NCI-H1417 treated with DMSO at 0.1 percent for 48 hours (cell line): ENCODE measurements at places on chromosomes 16 and 17.

DNA sequence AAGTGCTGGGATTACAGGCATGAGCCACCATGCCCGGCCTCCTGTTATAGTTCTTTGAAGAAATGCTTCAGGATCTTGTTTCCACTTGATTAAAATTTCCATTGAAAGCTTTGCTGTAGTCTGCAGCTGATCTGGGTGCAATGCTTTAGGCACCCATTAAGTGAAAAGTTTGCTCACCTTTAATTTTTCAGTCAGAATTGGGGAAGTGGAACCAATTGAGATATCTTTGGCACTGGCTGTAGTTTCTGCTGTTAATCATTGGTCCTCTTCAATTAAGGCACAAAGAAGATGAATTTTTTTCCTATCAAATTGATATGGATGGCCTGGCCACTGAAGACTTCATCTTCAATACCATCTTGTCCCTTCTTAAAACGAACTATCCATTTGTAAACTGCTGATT, 336.1 kb upstream of the TBX2 start:
- no peak for DNase-seq

GRCh38 chr17:37137906-37138514, 189.3 kb downstream of the AATF start:
- DNase-seq: no peak

DNA sequence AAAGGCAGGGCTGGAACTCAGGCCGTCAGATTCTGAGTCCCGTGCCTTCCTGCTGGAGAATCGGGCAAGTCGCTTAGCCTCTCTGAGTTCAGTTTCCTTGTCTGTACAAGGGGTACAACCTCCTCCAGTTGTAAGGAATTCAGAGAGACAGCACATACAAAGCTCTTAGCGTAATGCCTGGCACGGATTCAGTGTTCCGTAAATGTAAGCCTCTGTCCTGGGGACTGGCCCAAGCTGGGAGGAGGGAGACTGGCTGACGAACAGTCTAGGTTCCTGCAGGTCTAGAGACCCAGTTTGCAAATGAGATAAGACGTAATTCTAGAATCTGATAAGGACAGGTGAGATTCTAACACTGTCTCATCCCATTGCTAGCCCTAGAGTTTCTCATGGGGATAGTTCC, 9.9 kb downstream of the METTL22 start:
- no peak for DNase-seq

DNA sequence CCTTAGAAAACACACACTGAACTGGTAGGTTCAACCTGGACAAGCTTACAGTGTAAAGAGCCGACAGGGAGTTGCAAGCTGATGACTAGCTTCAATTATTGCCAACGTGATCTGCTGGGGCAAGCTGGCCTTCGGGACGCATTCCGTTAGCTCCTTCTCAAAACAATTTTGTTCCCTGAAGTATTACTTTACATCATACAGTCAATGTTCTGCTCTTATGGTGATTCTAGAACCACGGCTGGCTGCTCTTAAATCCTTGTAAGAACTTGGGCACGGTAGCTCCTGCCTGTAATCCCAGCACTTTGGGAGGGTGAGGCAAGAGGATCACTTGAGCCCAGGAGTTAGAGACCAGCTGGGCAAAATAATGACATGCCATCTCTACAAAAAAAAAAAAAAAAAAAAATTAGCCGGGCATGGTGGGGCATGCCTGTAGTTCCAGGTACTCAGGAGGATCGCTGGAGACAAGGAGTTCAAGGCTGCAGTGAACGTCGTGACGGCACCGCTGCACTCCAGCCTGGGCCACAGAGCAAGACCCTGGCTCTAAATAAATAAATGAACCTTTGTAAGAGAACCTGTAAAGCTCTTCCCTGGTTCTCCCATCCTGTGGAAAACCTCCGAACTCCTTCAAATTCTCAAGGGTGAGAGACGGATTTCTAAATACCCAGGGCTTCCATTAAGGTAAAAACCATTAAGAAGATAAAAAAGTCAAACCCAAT, 2.0 kb downstream of the CDIP1 start:
- no peak for DNase-seq

- DNase-seq: no peak
Observed at GRCh38 chr16:78128913-78129312, 29.5 kb downstream of the WWOX start.

GRCh38 chr17:49557312-49558024, 18.2 kb upstream of the NXPH3 start:
- DNase-seq: no peak

DNA sequence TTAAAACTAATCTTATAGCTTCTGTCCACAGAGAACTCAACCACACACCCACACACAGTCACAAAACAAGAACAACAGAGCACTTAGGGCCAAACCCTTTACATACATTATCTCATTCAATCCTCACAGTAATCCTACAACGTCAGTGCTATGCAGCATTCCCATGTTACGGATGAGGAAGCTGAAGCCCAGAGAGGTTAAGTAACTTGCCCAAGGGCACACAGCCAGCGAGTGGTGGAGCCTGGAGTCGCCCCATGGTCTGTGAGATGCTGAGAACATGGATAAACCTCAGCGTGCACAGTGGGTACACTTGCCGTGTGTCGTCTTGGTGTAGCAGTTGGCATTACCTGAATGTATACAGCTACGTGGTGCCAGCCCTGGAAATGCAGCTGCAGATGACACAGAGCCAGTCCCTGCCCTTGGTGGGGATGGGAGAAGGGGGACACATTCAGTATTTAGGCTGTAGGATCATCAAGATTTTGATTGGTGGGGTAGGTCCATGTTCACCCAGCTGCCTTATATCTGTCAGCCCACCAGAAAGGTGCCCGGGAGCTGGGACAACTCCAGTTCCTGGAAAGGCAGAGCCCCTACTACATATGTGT, 177.0 kb downstream of the IRF8 start:
- DNase-seq: no peak

DNA sequence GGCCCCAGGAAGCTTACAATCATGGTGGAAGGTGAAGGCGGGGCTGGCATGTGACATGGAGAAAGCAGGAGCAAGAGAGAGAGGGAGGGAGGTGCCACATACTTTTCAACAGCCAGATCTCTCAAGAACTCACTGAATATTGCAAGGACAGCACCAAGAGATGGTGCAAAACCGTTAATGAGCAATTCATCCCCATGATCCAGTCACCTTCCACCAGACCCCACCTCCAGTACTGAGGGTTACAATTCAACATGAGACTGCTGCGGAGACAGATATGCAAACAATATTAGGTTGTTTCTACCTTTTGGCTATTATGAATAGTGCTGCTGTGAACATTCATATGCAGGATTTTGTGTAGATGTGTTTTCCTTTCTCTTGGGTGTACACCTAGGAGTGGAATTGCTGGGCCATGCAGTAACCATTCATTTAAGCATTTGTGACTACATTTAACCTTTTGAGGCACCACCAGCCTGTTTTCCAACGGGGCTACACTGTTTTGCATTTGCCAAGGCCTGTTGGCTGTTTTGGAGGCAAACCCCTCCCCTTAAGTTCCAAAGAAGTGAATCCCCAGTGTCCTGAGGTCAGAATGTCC, 28.8 kb downstream of the PLCG2 start:
- no peak for DNase-seq

GRCh38 chr17:57355090-57355859, 99.0 kb downstream of the MSI2 start:
- DNase-seq: no peak

GRCh38 chr16:73916829-73917594, 379.6 kb upstream of the PSMD7 start:
- no peak for DNase-seq

DNA sequence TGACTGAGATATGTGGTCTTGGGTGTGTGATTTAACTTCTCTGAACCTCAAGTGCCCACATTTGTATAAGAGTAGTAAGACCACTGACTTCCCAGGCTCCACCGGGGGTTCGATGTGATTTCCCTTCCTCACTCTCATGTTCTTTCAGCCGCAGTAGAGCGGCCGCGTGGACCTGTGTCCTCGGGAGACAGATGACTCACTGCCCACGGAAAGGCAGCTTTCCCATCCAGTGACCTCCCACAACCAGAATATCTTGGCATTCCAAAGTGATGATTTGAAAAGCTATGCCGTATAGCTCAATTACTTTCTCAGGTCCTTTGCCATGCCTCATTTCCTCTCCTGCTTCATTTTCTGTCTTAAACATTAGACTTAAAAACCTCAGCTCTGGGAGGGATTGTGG, 73.6 kb downstream of the IL21R start:
- DNase-seq: no peak

GRCh38 chr17:80068301-80069222, 32.1 kb downstream of the CCDC40 start:
- no peak for DNase-seq

DNA sequence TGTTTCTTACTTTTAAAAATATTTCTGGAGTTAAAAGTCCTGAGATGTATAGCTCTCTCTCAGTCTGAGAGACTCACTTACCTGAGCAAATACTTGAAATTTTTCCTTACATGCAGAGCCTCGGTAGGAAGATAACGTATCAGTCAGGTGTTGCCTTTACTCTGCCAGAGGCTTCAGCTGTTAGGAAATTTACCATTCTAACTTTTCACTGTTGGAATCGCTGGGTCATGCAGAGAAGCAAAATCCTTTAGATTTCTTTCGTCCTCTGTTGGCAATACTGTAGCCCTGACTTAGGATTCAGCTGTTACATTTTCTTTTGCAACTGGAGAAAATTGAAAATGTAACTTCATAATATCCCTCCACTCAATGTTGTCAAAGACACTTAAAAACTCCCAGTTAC, 20.0 kb upstream of the KCNJ16 start:
- DNase-seq: no peak

GRCh38 chr17:76833747-76834146, 34.5 kb upstream of the MGAT5B start:
- no peak for DNase-seq

GRCh38 chr17:78783711-78784324, 1.7 kb upstream of the CYTH1 start:
- DNase-seq: no peak

- DNase-seq: no peak
Observed at GRCh38 chr17:34248511-34249024, 6.5 kb upstream of the CCL2 start.

- DNase-seq: no peak
Observed at GRCh38 chr17:14330492-14330962, 29.6 kb downstream of the HS3ST3B1 start.

GRCh38 chr17:47300718-47301117, 23.0 kb upstream of the EFCAB13 start:
- DNase-seq: no peak

GRCh38 chr16:85168732-85169256, 56.5 kb upstream of the CIBAR2 start:
- no peak for DNase-seq

- DNase-seq: no peak
Observed at GRCh38 chr17:37338847-37339246, 36.9 kb upstream of the C17orf78 start.

DNA sequence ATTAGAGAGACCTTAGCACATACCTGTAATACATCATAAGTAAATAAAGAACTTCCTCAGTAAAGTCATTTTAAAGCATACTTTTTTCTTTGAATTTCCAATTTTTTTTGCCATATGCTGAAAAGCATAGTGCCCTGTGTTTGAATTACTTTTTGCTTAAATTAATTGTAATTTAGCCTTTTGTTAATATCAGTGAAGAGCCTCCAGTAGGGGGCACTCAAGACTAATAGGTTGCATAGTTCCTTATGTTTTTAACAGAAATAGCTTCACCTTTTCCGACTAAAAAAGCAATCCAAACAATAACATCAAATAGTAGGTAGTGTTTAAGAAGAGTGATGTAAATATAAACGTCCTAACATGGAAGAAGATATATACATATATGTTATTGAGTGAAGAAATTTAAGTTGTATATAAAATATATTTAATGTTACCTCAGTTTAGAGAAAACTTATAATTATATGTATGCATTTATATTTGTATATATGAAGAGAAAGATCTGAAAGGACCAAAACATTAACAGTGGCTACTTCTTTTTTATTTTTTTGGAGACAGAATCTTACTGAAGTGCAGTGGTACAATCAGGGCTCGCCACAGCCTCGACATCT, 18.6 kb downstream of the RAD51C start:
- DNase-seq: peak; percentile 4

DNA sequence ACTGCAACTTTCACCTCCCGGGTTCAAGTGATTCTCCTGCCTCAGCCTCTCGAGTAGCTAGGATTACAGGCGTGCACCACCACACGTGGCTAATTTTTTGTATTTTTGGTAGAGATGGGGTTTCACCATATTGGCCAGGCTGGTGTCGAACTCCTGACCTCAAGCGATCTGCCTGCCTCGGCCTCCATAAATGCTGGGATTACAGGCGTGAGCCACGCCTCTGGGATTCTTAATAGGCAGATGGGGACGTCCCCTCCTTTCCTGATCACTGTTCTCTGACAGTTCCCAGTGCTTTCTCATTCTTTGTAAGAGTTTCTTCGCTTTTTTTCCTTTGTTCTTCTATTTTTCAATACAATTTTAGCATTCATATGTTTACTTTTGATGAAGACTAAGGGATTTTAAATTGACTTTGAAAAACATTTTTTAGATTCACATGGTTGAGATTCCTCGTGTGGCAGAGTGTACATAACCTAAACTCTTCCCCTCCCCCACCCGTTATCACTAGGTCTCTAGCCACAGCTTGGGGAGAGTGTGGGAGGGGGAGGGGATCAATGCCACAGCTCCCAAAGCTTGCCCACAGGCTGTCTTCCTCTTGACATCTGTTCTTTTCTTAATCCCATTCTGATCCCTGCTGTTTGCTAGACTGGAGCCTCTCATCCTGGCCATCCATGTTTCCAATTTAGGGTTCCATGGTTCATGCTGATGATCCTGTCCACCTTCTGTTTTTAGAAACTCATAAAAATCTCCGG, 11.0 kb downstream of the ADORA2B start:
- DNase-seq: no peak

GRCh38 chr16:89242795-89243200, 25.3 kb downstream of the ZNF778 start:
- no peak for DNase-seq

DNA sequence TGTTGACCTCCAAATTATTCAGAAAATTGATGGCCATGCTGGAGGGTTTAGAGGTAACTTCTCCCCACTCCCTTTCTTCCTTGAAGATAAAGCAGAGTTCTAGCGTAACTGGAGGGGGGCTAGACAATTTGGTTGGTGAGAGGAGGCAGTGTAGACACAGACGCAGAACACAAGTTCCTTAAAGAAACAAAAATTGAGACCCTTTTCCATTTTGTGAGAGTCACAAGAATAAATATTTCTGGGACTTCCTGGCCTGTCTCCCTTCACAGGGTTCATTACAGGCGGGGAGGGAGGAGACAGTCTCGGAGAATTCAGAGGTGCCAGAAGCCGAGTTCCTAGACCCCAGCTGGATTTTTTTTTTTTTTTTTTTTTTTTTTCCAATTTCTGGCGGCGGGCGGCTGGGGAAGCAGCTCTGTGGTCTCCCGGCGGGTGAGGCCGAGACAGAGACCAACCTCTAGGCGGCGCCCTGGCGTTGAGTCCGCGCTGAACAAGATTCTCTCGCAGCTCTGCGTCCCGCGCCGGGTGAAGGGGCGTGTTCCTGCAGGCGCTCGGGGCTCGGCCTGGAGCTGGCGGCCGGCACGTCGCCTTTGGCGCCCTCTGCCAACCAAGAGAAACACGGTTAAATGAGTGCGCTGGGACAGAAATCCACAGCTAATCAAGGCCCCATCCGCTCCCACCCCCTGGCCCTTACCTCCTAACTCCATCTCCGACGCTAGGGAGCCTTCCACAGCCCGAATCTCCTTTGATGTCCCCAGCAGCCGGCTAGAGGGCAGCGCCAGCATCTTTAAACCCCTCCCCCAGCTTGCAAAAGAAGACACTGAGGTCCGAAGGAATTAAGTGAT, 10.2 kb upstream of the HOXB9 start:
- DNase-seq: no peak
